Right renal pelvis (tissue), 4 donors: ENCODE measurements at places on chromosomes 2 and 18. TPM values are rescaled to one million over a fixed set of nuclear protein-coding genes. Genes with fewer than 3 reads are reported as not detected.

The VWC2L gene
- 0.10 TPM for polyA plus RNA-seq

The C2orf66 gene
- polyA plus RNA-seq, result 0.35 TPM

The AQP12A gene
- 1.6 TPM for polyA plus RNA-seq

The MTIF2 gene
- polyA plus RNA-seq, result 42.1 TPM

The SMCHD1 gene
- polyA plus RNA-seq, result 60.9 TPM
